ENCODE measurements at places on chromosomes 13 and 19. TPM values are rescaled to one million over a fixed set of nuclear protein-coding genes. Genes with fewer than 3 reads are reported as not detected.

The FGF9 gene
- not detected for total RNA-seq

The ZNF28 gene
- total RNA-seq, result 14.4 TPM

The MISP gene
- total RNA-seq, result under 0.01 TPM

The GAPDHS gene
- 0.17 TPM for total RNA-seq

The USE1 gene
- 17.9 TPM for total RNA-seq

The TOMM40 gene
- total RNA-seq, result 36.4 TPM

The CAPN12 gene
- total RNA-seq, result 0.15 TPM

The CCNE1 gene
- total RNA-seq, result 4.1 TPM

The SLC17A7 gene
- 0.15 TPM for total RNA-seq

The EFNA2 gene
- total RNA-seq, result not detected

The PLA2G4C gene
- 4.7 TPM for total RNA-seq

The MEIOSIN gene
- total RNA-seq, result not detected

The CLEC17A gene
- total RNA-seq, result under 0.01 TPM

The ZNF580 gene
- 4.2 TPM for total RNA-seq

The ZNF253 gene
- total RNA-seq, result 2.8 TPM

The DZIP1 gene
- total RNA-seq, result 52.7 TPM

The B3GNT8 gene
- total RNA-seq, result 4.5 TPM

The FFAR3 gene
- not detected for total RNA-seq

The DNAAF3 gene
- 0.33 TPM for total RNA-seq
